Uterus (tissue), 4 donors: ENCODE measurements at places on chromosomes 2 and 18. TPM values are rescaled to one million over a fixed set of nuclear protein-coding genes. Genes with fewer than 3 reads are reported as not detected.

GRCh38 chr2:152339556-152340286 is 4.7 kb downstream of the FMNL2 start:
- no peaks in the 10 kb centered on the region for H3K27me3 ChIP-seq
- no peaks in the 10 kb centered on the region for H3K36me3 ChIP-seq
- H3K4me3 ChIP-seq, result no peak overlapping the region
- H3K27ac ChIP-seq, result no peak overlapping the region

GRCh38 chr2:191245869-191246531 is 796 bp downstream of the MYO1B start:
- no peaks in the 10 kb centered on the region for H3K27me3 ChIP-seq
- H3K36me3 ChIP-seq, result no peaks in the 10 kb centered on the region
- H3K4me1 ChIP-seq, result no peaks in the 10 kb centered on the region
- H3K4me3 ChIP-seq, result peak overlapping the region; percentile 46

GRCh38 chr2:118593257-118593656 is 254.2 kb downstream of the EN1 start:
- no peaks in the 10 kb centered on the region for H3K36me3 ChIP-seq
- H3K27me3 ChIP-seq, result no peaks in the 10 kb centered on the region
- H3K4me3 ChIP-seq, result no peak overlapping the region
- no peak for DNase-seq
- H3K27ac ChIP-seq, result no peak overlapping the region
- H3K4me1 ChIP-seq, result no peaks in the 10 kb centered on the region

DNA sequence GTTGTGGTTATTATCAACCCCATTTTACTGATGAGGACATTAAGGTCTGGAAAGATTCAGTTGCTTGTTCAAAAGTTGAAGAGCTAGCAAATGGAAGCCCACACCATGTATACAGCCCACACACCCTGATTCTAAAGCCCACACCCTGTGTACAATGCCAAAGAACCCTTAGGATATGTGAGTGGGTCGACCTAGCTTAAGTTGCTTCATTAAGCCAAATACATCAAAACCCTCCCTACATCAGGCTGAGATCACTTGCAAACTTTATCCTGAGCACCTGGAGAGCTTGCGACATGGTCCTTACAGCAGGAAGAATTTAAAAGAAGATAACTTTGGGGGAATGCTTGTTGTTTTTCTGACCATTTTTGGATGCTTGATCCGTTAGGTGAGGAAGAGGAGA is 435 bp upstream of the ARHGAP25 start:
- H3K36me3 ChIP-seq, result no peaks in the 10 kb centered on the region
- H3K4me1 ChIP-seq, result no peaks in the 10 kb centered on the region
- DNase-seq, result no peak
- H3K27me3 ChIP-seq, result no peaks in the 10 kb centered on the region
- H3K27ac ChIP-seq, result no peak overlapping the region

DNA sequence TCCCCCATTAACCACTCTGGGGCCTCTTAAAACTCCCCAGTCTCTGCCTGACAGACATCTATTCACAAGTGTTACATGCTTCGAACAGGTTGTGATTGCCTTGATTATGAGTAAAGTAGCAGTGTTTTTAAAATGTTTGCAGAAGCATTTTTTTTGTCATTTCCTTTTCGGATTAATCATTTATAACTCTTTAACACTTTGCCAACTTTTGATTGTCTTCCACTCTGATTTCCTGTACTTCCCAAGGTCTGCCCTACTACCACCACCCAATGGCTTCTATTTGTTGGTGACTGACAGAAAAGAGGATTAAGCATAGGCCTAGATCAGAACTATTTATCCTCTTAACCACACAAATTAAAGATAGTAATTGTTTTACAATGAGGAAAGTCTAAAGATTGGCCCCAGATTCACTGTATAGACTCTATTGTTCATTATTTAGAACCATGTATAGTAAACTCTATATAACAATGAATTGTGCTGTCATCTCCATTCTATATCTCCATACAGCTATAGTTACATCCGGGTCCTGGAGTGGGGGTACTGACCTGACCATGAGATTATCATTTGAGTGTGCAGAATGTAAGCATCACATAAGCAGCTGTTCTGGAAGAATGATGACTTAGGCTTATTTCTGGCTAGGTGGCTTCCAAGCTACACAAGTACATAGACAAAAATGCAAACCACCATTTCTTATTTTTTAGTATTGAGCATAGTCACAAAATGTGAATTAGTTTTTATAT is 110.3 kb upstream of the RBMS1 start:
- H3K4me3 ChIP-seq, result no peak overlapping the region
- no peaks in the 10 kb centered on the region for H3K4me1 ChIP-seq
- no peak for DNase-seq

- no peaks in the 10 kb centered on the region for H3K27me3 ChIP-seq
- H3K4me3 ChIP-seq, result no peak overlapping the region
- no peaks in the 10 kb centered on the region for H3K36me3 ChIP-seq
- H3K27ac ChIP-seq, result no peak overlapping the region
Observed at GRCh38 chr2:6492573-6492972, 373.1 kb downstream of the CMPK2 start.

- no peak for DNase-seq
- H3K27me3 ChIP-seq, result no peaks in the 10 kb centered on the region
- no peak overlapping the region for H3K27ac ChIP-seq
- H3K36me3 ChIP-seq, result no peaks in the 10 kb centered on the region
Observed at GRCh38 chr2:45729753-45730512, 78.5 kb downstream of the PRKCE start.

GRCh38 chr2:25301453-25302352 is 40.0 kb downstream of the DNMT3A start:
- peak overlapping the region; percentile 38 for H3K27ac ChIP-seq
- no peaks in the 10 kb centered on the region for H3K27me3 ChIP-seq
- no peaks in the 10 kb centered on the region for H3K36me3 ChIP-seq
- DNase-seq, result no peak
- H3K4me1 ChIP-seq, result peaks cover 17% of the 10 kb centered on the region
- H3K4me3 ChIP-seq, result no peak overlapping the region

GRCh38 chr2:74845217-74845751 is 11.4 kb downstream of the HK2 start:
- H3K4me3 ChIP-seq, result no peak overlapping the region
- peak; percentile 55 for DNase-seq
- no peaks in the 10 kb centered on the region for H3K27me3 ChIP-seq
- H3K27ac ChIP-seq, result peak overlapping the region; percentile 19

GRCh38 chr2:227607941-227608340 is 6.7 kb downstream of the SCYGR3 start:
- no peaks in the 10 kb centered on the region for H3K27me3 ChIP-seq
- no peaks in the 10 kb centered on the region for H3K36me3 ChIP-seq
- no peaks in the 10 kb centered on the region for H3K4me1 ChIP-seq
- no peak overlapping the region for H3K4me3 ChIP-seq
- no peak for DNase-seq

- no peaks in the 10 kb centered on the region for H3K27me3 ChIP-seq
- H3K4me3 ChIP-seq, result peak overlapping the region; percentile 6
- H3K36me3 ChIP-seq, result no peaks in the 10 kb centered on the region
- DNase-seq, result no peak
- peak overlapping the region; percentile 22 for H3K27ac ChIP-seq
- H3K4me1 ChIP-seq, result peaks cover 10% of the 10 kb centered on the region
Observed at GRCh38 chr2:224574423-224575084, 10.6 kb downstream of the CUL3 start.

DNA sequence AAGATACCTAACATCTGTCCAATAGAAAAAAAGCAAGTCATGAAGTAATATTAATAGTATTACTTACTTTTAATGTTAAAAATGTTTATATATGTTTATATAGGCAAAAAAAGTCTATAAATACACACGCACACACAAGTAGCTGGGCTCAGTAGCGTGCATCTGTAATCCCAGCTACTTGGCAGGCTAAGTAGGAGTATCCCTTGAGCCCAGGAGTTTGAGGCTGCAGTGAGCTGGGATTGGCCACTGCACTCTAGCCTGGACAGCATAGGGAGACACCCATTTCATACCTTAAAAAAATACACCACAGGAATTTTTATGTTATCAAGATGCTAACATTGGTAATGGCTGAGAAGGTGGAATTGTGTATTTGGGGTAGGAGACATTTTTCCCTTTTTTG is 17.4 kb upstream of the AFTPH start:
- H3K27ac ChIP-seq, result no peak overlapping the region
- no peaks in the 10 kb centered on the region for H3K27me3 ChIP-seq
- no peaks in the 10 kb centered on the region for H3K36me3 ChIP-seq
- no peak overlapping the region for H3K4me3 ChIP-seq
- no peaks in the 10 kb centered on the region for H3K4me1 ChIP-seq
- no peak for DNase-seq

SERPINB4 gene
- not detected for total RNA-seq

CYP27A1 gene
- total RNA-seq, result 12.0 TPM

SCRN3 gene
- 16.7 TPM for total RNA-seq

SCN9A gene
- 1.5 TPM for total RNA-seq

TRIM54 gene
- total RNA-seq, result 0.26 TPM

RNU2-63P gene
- total RNA-seq, result not detected

LOXHD1 gene
- total RNA-seq, result 0.62 TPM

ZSWIM2 gene
- total RNA-seq, result not detected
